BJ (cell line): ENCODE measurements at places on chromosomes 7 and 10. TPM values are rescaled to one million over a fixed set of nuclear protein-coding genes. Genes with fewer than 3 reads are reported as not detected.
A peak's percentile ranks its signal among the peaks of the same experiment; 100 is the strongest.

The AKR1C1 gene
- polyA plus RNA-seq = 4.0 and 4.2 TPM in 2 replicates

The GRID1 gene
- polyA plus RNA-seq = 0.20 and 0.49 TPM in 2 replicates

The SPDYE5 gene
- 0.04 TPM in 1 of 2 replicates, not detected in the other for polyA plus RNA-seq

The ZNF853 gene
- 1.6 and 2.0 TPM in 2 replicates for polyA plus RNA-seq

The PARG gene
- polyA plus RNA-seq = 8.1 and 12.4 TPM in 2 replicates

The VWC2 gene
- polyA plus RNA-seq = not detected in 2 replicates

The LGI1 gene
- not detected in 2 replicates for polyA plus RNA-seq

The CH25H gene
- 0.53 and 0.86 TPM in 2 replicates for polyA plus RNA-seq

The SPDYE8 gene
- polyA plus RNA-seq = not detected in 2 replicates

The TEX36 gene
- 0.11 TPM in 1 of 2 replicates, not detected in the other for polyA plus RNA-seq

DNA sequence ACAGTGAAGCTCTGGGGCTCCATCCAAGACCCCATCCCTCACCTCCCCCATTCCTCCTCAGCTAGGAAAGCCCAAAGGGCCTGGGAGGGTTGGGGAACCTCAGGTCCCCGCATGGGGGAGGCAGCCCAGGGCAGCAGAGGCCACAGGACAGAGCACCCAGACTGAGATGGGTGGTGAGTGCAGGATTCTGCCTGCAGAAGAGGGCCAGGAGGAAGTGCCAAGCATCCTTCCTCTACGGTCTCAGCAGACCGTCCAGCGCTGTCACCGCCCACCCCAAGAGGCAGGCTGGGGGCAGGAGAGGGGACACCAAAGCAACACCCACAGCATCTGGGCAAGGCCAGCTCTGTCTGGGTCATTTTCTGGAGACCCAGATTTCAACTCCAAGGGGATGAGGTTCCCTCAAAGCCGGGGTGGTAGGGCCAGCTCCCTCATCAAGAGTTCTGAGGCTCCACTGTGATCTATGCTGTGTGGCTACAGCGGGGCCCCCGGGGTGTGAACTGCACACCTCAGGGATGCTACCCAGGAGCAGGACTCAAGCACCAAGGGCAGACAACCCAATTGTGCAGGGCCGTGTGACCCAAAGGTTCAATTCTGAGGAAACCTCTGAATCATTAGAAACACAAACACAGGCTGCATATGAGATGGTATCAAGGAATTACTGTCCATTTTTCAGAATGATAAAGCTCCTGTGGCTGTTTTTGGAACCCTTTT is 46.8 kb downstream of the CAMK2B start:
- DNase-seq = no peak

GRCh38 chr10:98267894-98268693 is at the start of gene LOXL4:
Gene LOXL4 (minus strand): TSS chr10:98268194. CDS start chr10:98263019, 5,175 bp downstream.
- no peak for DNase-seq

GRCh38 chr7:138948403-138948802 is 32.8 kb downstream of the KIAA1549 start:
- DNase-seq = no peak

GRCh38 chr7:5426226-5426475 is 2.5 kb upstream of the TNRC18 start:
- DNase-seq = no peak

GRCh38 chr10:16186564-16186963 is 250.2 kb upstream of the PTER start:
- DNase-seq = no peak

- DNase-seq = no peak
Observed at GRCh38 chr7:50865450-50865849, 82.8 kb upstream of the GRB10 start.

- DNase-seq = no peak
Observed at GRCh38 chr7:21480693-21481403, 53.0 kb downstream of the SP4 start.

DNA sequence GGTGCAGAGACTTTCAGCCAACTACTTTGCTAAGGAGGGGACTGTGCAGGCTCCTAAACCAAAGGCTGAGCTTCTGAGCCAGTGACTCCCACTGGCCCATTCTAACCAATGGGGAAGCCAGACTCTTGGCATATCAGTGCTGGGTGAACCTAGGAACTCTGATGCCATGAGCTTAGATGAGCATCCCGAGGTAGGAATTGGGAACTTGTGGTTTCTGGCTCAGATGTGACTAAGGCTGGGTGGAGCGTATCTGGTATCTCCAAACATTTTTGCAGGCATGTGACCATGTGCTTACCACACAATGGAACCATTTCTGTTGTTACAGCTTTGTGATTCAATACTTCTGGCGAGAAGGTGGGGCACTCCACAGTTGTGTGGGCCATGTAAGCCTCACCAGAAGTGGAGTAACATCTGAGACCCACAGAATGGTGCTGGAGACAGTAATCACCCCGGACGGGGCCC is 2.5 kb upstream of the AVPI1 start:
- DNase-seq = peak; percentile 96

- DNase-seq = no peak
Observed at GRCh38 chr10:129945941-129946760, 17.9 kb downstream of the EBF3 start.

DNA sequence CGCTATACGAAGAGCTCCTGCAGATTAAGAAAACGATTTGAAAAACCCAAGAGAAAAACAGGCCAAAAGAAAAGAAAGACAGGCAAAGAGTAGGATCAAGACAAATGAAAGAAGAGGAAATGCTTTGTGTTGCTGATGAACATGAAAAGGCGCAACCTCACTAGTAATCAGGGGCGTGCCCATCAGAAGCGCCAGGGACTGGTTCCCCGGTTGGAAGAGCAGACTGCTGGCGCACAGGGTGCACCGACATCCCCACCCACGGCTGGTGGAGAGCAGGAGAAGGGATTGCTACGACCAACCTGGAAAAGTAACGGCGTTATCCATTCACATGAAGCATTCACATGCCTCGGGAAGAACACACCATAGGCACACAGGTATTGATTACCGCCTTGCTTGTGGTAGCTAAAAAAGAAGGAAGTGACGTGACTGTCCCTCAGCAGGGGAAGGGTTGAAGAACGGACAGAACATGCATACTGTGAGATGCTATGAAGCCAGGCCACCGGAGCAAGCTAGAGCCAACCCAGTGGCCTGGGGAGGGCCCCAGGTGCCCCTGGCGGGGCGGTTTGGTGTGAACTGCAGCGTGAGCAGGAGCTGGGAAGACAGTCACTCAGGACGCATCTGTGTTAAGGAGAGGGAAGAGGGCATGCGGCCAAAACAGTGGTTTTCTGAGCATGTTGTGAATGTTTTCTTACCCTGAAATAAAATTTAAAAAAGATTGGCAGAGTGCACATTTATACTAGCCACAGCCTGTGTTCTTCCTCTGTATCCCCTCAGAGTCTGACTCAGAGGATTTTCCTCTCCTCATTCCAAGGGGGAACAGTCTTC is 18.3 kb downstream of the AGAP3 start:
- DNase-seq = peak; percentile 73

DNA sequence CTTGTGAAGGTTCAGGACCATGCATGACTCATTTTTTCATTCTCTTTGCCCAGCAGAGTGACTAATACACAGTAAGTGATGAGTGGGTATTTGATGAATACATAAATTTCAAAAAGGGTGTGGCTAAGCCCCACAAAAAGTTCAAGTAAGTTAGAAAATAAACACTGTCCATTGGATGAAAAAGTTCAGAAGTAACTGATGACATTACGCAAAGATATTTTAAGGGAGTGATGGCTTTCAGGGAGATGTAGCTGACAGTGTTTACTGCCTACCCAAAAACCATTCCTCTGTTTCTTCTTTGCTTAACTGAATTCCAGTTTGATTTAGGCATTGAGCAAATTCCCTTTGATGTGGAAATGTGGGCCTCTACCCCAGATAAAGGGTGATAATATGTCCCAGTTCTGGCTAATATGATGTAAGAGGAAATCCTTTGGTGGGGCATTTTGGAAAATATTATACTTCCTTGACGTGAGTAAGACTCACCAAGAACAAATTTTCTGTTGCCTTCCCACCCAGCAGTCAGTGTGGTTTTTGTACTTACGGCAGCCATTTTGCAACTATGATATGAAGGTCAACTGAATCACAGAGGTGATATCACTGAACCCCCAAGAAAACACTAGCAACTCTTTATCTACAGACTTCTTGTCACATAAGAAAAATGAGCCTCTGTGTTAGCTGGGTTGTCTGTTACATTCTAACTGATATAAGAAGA is 29.0 kb upstream of the EBLN1 start:
- DNase-seq = no peak

GRCh38 chr10:87552248-87552929 is 47.7 kb downstream of the MINPP1 start:
- no peak for DNase-seq

DNA sequence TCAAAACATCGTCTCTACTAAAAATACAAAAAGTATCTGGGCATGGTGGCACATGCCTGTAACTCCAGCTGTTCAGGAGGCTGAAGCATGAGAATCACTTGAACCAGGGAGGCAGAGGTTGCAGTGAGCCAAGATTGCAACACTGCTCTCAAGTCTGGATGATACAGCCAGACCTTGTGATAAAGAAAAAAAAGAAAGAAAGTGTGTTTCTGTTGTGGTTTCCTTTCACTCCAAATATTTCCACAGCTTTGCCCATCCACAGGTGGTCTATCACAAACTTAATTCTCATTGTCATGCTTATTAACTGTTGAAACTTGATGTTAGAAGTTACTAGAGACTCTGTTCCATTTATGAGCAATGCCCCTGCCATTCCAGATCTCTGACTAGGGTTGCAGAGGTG is 316.0 kb upstream of the SEMA3C start:
- no peak for DNase-seq

- no peak for DNase-seq
Observed at GRCh38 chr10:58177362-58177947, 90.2 kb downstream of the IPMK start.

DNA sequence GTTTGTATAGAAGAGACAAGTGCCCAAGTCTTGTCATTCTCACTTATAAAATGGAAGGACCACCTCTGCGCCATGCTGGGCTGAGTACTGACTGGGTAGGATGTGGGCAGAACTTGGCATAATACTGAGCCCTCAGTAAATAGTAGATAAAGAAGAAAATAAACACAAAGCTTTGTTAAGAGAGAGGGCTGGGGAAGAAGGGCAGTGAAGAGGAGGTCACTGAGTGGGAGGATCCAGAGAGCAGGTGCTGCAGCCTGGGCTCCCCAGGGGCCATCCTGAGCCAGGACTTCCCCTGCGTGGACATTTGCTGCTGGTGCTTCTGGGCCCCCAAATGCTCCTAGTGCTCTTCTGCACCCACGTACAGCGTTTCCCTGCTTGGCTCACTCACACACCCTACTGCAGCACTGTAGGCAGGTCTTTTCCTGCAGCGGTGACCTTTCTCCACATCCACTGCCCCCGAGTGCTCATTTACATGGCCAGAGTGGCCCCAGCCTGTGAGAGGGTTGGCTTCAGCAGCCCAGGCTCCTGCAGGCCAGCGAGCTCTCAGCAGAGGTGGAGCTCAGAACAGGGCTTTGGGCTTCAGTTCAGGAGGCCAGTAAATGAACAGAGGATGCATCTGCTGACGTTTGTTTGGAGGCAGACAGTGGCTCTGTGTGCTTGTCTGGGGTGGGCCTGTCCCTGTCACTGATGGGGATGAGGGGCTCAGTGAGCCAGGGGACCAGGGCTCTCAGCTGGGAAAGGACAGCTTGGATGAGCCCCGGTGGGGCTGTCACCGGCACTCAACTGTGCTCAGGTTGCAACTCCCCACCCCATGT is 164.6 kb downstream of the ADARB2 start:
- DNase-seq = no peak

- DNase-seq = no peak
Observed at GRCh38 chr7:72058579-72058978, 353.6 kb downstream of the CALN1 start.
